ENCODE measurements at places on chromosomes 11 and 22. TPM values are rescaled to one million over a fixed set of nuclear protein-coding genes. Genes with fewer than 3 reads are reported as not detected.

The HORMAD2 gene
- total RNA-seq = not detected

The SLC22A6 gene
- total RNA-seq = not detected

The TRIM29 gene
- total RNA-seq = 2.3 TPM

The SAA2 gene
- 0.38 TPM for total RNA-seq

The PANX2 gene
- total RNA-seq = 2.1 TPM

The DDI1 gene
- total RNA-seq = not detected

The HBG2 gene
- not detected for total RNA-seq

The SCGB1C1 gene
- not detected for total RNA-seq

The BTBD18 gene
- not detected for total RNA-seq

The CNTF gene
- 1.9 TPM for total RNA-seq

The SERHL2 gene
- 2.1 TPM for total RNA-seq

The CECR2 gene
- total RNA-seq = 9.9 TPM

The TMEM191B gene
- total RNA-seq = not detected

DNA sequence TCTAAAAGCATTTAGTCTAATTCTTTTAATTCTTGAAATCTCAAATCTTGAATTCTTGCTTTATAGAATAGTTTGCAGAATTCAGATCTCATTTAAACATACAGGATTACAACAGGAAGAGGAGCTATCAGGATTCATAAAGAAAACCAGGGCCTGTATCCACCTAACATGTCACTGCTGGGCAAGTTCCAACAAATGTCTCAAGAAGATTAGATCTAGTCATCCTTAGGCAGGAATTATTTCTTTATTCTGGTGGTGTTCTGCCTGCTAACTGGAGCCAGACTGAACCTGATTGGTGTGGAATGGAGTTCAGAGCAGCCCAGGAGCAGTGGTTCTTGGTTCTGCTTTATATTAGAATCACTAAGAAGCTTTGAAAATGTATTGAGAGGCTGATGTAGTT lies 500.7 kb downstream of the LRRC4C start:
- no peak for DNase-seq

DNA sequence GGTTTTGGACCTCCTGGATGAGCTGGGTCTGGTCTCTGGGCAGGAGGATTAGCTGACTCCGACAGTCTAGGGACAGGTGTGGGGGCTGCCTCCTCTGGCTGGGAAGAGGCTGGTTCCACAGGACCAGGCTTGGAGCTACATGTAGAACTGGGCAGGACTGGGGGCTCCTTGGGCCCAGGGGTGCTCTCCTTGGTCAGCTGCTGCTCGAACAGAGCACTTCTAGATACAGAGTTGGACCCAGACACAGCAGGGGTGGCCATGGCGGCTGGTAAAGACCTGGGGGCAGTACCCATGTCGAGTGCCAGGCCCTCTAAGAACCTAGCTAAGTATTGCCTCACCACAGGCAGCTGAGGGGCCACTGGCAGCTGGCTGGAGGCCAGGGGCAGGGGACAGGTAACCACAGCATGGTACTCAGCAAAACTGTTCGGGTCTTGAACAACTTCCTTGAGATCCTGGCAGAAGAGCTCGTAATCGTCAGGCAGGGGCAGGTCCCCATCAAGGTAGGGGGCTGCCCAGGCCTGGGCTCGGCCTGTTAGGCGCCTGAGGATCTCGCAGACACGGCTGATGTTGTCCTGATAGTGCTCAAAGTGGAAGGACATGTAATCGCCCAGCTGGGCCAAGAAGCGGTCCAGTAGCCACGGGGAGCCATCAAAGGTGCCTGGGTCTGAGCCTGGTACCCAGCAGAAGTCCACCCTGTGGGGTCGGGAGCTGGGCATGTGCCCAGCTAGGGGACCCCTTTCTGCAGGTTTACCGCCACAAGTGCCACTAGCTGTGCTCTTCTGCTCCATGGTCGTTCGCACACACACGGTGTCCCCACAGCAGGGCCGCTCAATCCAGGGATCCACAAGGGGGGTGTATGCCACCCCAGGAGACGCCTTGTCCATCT lies 3.1 kb downstream of the GNB1L start:
- peak; percentile 37 for DNase-seq

DNA sequence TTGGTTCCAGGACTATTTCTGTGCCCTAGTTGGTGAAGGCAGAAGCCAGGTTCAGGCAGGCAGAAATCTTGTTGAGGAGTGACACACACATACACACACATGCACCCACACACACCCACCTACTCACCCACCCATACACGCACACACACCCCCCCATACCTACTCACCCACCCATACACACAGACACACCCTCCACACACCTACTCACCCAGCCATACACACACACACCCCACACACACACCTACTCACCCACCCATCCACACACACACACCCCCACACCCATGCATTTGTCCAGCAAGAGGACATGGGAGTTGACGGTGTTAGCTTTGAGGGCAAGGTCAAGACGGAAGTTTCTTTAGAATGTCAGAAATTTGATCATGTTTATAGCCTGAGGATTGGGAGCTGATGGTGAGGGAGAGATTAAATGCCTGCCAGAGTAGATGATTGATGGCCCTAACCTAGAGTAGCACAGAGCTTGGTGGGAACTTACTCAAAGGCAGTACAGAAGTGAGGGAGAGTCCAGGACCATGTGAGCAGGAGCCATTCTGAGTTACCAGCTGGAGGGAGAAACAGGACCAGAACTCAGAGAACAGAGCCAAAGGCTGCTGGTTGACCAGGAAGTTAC lies 68.9 kb downstream of the CYB5R2 start:
- no peak for DNase-seq

- no peak for DNase-seq
Observed at GRCh38 chr11:82980292-82980691, 78.8 kb downstream of the DDIAS start.

DNA sequence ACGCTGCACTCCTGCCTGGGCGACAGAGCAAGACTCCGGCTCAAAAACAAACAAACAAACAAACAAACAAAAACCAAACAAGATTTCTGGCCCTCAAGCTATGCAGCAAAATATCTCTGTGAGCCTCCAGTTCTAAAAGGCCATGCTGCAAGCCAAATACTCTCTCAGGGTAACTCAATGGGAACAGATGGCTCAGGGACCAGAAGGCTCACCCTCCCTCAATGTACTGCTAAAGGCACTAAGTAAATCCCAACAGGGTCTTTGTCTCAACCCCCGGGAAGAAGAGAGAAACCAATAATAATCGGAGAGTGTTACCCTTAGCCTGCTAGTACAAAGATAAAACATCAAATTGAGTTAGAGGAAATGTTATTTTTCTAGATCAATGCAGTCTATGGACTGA lies 119.7 kb upstream of the ZC3H12C start:
- DNase-seq = no peak

DNA sequence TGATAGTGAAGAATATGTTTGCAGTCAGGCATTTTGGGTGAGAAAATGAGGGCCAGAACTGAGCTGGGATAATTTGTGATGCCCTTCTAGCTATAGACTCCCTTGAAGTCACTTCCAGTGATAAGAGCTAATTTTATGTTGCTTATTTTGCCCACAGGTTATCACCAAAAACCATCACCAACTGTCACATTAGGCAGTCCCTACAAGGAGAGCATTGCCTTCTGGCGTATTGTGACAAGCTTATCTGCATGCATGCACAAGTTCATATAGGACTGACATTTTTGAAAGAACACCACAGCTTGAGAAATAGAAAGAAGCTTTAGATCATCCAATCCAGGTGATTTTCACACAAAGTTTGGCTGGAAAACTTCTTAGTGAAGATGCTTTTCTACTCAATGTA lies 735.3 kb upstream of the RAG2 start:
- no peak for DNase-seq

DNA sequence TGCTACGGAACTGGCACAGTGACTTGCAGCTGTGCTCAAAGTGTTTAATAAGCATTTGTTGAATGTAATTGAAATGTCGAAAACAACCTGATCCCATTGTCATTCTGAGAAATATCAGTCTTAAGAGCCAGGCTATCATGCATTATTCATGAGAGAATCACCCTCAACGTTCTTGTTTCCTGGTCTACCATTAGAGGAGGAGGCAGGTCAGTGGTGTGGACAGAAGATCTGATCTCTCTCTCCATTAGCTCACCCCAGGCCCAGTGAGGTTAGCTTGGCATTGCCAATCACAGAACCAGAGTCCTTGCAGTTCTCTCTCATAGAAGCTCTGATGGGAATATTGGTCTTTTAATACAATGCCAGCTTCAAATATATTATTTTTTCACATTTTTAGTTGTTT lies 121.1 kb upstream of the SPON1 start:
- no peak for DNase-seq

DNA sequence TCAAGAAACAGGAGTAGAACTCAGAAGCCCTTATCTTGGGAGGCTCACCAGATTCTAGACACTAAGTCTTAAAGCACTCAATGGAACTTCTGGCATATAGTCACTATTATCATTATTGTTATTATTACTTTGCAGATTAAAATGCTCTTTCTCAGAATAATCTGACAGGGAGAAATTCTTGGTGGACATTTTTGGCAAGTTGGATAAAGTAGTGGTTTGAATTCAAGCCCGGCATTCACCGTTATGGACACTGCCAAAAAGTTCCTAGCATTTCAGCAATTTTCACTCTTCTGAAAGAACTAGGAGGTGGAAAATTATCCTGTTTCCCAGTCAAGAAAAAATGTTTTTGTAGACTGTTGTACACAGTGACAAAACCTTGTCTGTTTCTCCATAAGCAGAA lies 179.6 kb upstream of the ISX start:
- no peak for DNase-seq

GRCh38 chr11:64746486-64746885 lies 2.5 kb upstream of the RASGRP2 start:
- no peak for DNase-seq

DNA sequence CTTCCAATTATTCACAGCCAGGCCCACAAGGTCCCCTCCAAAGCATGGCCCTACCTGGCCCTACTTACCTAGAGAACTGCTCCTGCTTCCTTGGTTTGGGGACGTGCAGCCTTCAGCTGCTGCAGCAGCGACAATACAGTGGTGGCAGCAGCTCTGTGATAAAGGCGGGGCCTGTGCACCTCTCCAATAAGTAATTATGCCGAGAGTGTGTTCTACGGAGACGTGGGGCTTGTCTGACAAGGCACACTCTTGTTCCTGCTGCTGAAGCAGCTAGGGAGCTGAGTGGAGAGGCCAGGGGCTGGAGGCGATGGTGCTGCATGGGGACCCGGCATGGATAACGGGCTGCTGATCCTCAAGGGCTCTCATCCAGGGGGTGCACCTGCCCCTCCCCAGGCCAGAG lies 98.0 kb upstream of the THY1 start:
- DNase-seq = no peak

- DNase-seq = peak; percentile 46
Observed at GRCh38 chr11:116732271-116733042, 40.3 kb downstream of the BUD13 start.

DNA sequence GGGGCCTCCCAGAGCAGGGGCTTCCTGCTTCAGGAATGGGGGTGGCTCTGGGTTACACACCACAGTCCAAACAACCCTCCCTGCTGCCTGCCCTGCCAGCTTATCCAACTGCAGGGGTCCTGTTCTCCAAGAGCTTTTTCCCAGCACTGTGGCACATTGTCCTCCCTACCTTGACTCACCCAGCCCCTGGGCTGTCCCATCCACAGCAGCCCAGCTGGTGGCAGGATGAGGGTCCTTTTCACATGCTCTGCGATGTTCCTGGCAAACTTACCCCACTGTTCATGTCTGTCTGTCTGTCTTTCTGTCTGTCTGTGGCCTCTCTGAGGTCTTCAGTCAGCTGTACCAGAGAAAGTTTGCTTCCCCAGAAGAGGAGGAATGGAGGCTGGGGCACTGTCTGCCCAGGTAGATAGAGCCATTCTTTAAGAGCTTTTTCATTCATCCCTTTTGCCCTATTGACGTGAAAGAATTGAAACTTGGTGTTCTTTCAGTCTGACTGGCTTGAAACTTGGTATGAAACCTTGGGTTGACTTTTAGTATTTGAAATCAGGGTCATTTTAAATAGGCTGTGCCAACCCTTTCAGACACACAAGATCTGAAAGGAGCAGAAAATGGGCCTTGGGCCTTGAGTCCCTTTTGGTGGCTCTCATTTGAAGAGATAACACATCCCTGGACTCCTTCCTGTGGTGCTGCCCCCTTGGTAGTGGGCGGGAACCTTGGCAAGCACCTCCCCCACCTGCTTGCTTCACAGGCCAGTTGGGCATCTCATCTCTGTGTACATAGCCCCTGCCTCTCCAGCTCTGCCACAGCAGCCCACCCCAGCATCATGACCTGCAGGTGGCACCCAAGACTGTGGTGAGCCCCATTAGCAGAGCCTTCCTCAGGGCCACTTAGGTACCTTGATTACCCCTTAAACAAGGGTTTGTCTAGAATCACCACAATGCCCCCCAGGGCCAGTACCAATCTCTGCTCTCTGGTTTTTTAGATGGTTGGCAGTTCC lies 74.6 kb upstream of the SUSD2 start:
- no peak for DNase-seq

DNA sequence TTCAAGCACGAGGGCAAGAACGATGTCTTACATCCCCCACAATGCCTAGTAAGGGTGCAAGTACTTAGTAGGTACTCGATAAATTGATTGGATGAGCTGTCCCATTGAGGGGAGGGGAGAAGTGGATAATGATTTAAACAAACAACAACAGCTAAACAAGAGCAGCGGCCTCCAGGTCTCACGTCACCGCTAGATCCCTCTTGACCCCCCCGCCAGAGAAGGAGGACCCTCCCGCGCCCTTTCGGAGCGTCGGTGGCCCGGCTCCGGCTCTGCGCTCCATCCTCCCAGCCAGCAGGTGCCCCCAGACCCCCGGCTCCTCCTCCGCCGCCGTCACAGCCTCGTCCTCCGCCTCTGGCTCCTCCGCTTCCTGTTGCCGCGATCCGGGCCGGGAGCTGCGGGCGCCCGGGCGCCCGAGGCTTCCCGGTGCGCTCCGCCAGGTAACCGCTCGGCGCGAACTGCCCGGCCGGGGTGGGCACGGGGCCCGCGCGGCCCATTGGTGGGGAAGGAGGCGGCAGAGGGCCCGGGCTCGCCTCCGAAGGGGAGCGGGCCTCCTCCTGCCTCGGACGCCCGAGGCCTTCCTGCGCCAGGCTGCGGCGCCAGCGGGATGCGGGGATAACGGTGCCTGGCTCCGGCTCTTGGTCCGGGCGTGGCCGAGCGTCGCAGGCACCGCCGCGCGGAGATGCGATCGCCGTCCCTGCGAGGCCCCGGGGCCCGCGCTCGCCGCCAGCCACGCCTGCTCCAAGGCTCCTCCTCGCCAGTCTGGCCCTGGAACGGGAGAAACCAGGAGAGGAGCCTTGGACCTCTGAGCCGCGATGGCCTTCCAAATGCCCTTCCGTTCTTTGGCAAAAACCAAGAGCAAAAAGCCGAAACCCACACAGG lies at the start of gene TLCD5:
TSS of gene TLCD5 (plus strand) at position 368 of the 879 bp plus-strand sequence. CDS start 2,143 bp downstream, outside the sequence.
- peak; percentile 49 for DNase-seq

GRCh38 chr11:34330653-34331052 lies 27.2 kb downstream of the ABTB2 start:
- no peak for DNase-seq

GRCh38 chr22:43292630-43293018 lies 50.5 kb downstream of the SCUBE1 start:
- no peak for DNase-seq

- DNase-seq = no peak
Observed at GRCh38 chr11:102647430-102647829, 22.3 kb upstream of the MMP20 start.

GRCh38 chr11:115607621-115608221 lies 103.5 kb upstream of the CADM1 start:
- DNase-seq = no peak
